ENCODE measurements at places on chromosomes 11 and 22. TPM values are rescaled to one million over a fixed set of nuclear protein-coding genes. Genes with fewer than 3 reads are reported as not detected.

DNA sequence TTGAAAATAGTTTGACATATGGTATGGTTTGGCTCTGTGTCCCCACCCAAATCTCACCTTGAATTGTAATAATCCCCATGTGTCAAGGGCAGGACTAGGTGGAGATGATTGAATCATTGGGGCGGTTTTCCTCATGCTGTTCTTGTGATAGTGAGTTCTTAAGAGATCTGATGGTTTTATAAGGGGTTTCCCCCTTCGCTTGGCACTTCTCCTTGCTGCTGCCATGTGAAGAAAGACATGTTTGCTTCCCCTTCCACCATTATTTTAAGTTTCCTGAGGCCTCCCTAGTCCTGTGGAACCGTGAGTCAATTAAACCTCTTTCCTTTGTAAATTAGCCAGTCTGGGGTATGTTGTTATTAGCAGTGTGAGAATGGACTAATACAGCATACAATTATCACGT lies 7.7 kb downstream of the KCTD21 start:
- no peak for DNase-seq

- DNase-seq: no peak
These were observed at the start of gene OR51G2 for GRCh38 chr11:4919250-4919649. Gene OR51G2 (minus strand): TSS chr11:4919350. CDS start chr11:4915663, 3,687 bp downstream.

MIOX gene
- total RNA-seq: not detected

- DNase-seq: no peak
These were observed 1.1 kb downstream of the FEN1 start for GRCh38 chr11:61793829-61794204.

SLC2A11 gene
- total RNA-seq: 17.1 TPM
